NCI-H1092 (cell line): ENCODE measurements at places on chromosomes 7 and 10.

GRCh38 chr7:97639036-97639435, 92.8 kb upstream of the TAC1 start:
- DNase-seq = no peak

DNA sequence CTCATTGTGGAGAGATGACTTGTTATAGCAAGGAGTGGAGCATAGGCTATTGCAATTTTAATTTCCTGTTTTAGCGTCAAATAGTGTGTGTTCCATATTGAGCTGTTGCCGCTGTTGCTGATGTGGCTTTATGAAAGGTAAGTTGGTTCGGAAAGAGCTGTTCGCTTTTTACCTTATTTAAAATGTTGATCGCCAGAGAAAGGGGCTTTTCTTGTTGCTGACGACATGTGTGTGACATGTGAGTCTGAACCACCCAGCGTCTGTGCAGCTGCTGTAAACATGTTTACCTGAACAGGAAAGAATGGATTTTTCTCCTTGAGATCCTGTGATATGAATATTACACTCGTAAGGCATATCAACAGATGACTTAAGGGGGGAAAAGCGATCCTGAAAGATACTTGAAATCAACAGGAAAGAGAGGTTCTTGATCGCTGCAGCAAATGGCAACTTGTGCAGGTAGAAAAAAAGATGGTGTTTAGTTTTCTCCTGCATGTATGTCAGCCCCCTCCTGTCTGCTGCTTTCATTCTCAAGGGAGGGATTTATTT, 2.5 kb downstream of the ZEB1 start:
- no peak for DNase-seq

DNA sequence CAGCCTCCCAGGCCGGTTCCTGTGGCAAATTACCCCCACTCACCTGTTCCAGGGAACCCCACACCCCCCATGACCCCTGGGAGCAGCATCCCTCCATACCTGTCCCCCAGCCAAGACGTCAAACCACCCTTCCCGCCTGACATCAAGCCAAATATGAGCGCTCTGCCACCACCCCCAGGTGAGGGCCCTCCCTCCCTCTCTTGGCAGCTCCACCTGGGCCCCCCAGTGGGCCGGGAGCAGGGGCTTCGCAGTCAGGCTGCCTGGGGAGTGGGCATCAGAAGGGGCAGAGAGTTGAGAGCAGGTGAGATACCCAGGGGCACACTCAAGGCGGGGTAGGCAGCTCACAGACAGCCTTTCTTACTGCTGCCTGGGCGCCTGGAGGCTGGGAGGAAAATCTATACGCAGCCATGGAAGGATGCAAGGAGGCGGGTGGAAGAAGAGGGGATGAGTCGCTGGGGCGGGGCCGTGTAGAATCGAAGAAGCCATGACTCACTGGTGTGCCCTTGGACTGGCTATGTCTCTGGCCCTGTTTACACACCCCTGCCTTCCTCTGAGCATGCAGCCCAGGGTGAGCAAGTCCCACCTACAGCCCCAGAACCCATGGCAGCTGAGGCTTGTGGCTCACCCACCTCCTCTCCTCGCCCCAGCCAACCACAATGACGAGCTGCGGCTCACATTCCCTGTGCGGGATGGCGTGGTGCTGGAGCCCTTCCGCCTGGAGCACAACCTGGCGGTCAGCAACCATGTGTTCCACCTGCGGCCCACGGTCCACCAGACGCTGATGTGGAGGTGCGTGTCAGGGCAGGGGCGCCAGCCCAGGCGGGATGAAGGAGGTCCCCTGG, 48.6 kb upstream of the PPIF start:
- DNase-seq = no peak

- no peak for DNase-seq
These were observed 164.2 kb downstream of the HDAC9 start for GRCh38 chr7:18659746-18660145.

GRCh38 chr7:23458044-23458443, 12.2 kb downstream of the IGF2BP3 start:
- DNase-seq = no peak

DNA sequence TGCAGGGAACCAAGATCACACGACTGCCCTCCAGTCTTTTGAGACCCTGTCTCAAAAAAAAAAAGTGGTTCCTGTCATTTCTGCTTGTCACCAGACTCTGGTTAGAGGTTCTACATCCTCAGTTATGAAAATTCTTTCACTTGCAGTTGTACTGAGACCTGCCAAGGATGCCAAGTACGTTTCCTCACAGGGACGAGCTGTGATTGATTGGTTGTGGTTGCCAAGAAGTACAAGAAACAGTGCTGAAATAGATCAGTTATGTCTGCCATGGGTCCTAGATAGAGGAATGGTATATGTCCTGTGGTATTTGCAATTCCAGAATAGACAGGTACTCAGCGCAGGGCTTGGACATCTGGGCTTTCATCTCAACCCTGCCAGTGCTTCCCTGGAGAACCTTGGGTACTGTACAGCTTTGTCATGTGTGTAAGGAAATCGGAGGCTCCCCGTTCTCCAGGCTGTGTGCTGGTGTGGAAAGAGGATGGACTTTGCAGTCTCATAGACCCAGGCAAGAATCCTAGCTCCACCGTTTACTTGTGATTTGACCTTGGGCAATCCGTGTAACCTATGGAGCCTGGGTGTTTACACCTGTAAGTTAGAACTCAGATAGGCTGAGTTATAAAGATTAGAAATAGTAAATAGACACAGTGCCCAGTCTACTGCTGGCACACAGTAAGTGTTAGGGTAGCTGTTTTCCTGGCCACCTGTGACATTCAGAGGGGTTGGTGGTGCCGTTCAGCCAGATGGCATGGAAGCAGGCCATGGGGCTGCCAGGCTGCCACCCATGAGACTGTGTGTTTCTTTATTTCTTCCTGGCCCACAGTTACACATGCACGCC, 53.0 kb downstream of the COL13A1 start:
- DNase-seq = no peak

DNA sequence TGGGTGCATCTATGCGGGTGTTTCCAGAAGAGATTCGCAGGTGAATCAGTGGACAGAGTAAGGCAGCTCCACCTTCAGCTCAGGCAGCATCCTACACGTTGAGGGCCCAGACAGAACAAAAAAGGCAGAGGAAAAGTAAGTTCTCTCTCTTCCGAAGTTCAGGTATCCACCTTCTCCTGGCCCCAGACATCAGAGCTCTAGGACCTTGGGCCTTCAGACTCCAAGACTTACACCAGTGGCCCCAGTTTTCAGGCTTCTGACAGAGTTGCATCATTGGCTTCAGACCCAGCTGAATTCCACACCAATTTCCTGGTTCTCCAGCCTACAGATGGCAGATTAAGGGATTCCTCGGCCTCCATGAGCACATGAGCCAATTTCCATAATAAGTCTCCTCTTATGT, 102.2 kb upstream of the GPR26 start:
- no peak for DNase-seq

- DNase-seq = no peak
These were observed 769.6 kb downstream of the GRID1 start for GRCh38 chr10:85597006-85597405.

- DNase-seq = no peak
These were observed 998 bp downstream of the CYP3A43 start for GRCh38 chr7:99828811-99829210.

DNA sequence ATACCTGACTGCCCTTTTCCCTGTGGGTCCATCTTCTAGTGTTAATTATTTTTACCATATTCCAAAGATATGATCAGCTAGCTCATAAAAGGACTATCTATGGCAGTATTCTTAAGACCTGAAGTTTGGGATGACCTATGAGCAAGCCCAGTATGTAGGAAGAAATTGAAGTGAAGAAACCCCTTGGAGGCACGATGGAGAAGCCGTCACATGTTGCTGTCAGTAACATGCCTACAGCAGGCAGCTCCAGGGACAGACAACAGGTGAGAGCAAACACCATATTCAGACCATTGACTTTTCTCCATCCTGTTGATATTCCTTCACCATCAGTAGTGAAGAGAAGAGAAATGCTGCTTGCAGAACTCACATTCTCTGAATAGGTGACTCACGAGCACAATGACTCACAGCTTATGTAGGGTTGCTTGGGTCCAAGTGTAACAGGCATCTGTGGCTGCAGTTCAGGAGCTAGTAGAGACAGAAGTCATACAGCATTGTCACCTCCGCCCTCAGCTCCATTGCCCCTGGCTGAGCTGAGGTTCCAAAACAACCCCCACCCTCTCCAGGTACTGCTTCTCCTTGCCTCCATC, 8.4 kb upstream of the LYZL2 start:
- DNase-seq = no peak

GRCh38 chr7:74388880-74389415, 64.8 kb upstream of the GTF2IRD1 start:
- DNase-seq = no peak

DNA sequence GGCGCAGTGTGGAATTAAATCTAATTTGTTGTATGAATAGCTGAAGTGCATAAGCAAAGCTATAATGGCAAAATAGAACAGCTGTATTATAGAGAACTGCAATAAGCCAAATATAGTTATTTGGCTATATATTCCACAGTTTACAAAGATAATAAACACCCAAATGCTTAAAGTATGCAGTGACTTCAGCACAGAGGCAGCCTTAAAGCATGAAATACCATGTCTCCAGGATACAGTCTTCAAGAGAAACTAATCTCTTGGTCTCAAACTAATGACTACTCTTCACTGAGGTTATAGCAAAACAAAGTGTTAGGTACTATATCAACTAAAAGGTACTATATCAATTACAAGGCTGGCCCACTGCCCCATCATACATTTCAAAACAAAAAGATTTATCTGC, 48.0 kb downstream of the NT5C2 start:
- no peak for DNase-seq

GRCh38 chr7:143504215-143504936, 26.7 kb downstream of the TAS2R41 start:
- DNase-seq = no peak

DNA sequence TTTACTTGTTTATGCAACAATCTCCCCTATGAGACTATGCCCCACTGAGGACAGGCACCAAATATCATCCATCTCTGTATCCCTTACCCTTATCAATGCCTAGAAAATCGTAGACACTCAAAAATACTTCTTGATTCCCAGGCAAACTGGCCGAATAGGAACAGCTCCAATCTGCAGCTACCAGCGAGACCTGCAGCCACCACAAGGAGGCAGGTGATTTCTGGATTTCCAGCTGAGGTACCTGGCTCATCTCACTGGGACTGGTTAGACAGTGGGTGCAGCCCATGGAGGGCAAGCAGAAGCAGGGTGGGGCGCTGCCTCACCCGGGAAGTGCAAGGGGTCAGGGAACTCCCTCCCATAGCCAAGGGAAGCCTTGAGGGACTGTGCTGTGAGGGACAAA, 10.8 kb upstream of the PPP1R3C start:
- no peak for DNase-seq

GRCh38 chr10:33612116-33612515, 277.6 kb upstream of the NRP1 start:
- no peak for DNase-seq

GRCh38 chr7:3259711-3260400, 41.2 kb upstream of the SDK1 start:
- no peak for DNase-seq

DNA sequence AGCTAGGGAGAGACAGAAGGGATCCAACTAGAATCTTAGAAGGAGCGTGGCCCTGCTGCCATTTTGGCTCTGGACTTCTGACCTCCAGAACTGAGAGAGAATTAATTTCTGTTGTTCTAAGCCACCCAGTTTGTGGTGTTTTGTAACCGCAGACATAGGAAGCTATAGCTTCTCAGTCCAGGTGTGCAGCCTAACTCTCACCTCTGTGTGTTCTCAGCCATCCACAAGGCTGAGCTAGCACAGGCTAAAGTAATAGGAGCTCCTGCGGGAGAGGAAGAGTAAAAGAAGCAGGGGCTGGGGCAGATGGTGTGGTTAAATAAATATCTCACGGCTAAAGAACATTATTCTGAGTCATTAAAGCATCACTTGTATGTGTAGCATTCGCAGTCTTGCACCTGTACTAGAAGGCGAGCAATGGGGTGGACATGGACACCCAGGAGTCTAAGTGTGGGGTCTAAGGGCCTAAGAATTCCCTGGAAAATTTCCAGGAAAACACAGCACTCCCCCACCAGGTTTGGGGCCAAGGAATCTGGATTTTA, 94.1 kb downstream of the AOAH start:
- DNase-seq = no peak

GRCh38 chr10:17228091-17229015, at the start of gene VIM:
TSS of gene VIM (plus strand) at chr10:17228241. CDS start at chr10:17229423, 1,182 bp downstream.
- DNase-seq = no peak

DNA sequence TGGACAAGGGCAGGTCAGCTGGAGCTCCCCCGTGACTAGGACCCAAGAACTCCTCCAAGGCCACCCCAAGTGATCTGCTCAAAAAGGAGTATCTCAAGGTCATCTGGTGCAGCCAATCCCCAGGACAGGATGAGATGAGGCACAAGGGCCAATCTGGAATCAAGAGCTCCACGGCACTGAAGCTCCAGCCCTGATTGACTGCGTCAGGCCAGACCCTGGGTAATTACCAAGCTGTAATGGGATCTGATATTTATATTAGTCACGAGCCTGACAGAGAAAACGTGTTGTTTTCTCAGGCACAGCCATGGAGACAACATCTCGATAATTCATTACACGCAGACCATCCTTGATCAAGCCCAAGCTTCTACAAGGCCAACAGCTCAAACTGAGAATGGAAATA, 4.2 kb downstream of the KCNMA1 start:
- DNase-seq = no peak

DNA sequence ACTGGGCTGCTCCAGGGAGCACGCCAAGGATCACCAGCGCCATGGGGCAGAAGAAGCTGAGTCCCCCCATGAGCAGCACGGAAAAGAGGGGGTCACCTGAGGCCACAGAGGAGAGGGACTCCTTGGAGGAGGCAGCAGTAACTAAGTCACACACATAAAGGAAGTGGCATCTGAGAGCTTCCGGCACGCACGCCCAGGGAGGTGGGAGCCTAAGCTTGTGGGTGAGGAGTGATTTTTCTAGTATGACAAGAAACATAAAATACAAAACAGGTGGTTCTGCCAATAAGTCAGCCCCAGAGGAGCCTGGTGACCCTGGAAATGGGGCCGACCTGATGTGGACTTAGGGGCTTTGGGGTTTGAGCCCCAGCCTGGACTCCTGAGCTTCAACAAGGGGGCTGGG, 60.8 kb downstream of the CARD11 start:
- no peak for DNase-seq
